ENCODE measurements at places on chromosomes 7 and 10.

- no peak for DNase-seq
Observed at GRCh38 chr7:157436763-157437480, 100.1 kb downstream of the DNAJB6 start.

DNA sequence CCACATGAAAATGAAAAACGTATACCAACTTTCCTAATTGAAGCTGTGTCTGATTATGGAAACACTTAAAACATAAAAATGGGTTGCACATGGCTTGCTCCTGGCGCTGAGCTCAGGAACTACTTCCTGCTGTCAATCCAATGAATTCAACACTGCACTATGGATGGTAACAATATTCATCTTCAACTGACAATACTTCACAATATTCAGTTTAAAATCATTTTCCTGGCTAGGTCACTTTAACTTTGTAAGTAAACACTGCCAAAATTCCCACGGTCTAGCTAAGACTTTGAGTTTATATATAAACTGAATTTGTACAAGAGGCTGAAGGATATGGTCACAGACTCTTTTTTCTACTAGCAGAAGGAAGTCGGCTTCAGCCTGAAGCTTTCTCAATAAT lies 556.9 kb downstream of the TNS3 start:
- DNase-seq: no peak

GRCh38 chr10:79188154-79188965 lies 119.6 kb downstream of the ZMIZ1 start:
- no peak for DNase-seq

DNA sequence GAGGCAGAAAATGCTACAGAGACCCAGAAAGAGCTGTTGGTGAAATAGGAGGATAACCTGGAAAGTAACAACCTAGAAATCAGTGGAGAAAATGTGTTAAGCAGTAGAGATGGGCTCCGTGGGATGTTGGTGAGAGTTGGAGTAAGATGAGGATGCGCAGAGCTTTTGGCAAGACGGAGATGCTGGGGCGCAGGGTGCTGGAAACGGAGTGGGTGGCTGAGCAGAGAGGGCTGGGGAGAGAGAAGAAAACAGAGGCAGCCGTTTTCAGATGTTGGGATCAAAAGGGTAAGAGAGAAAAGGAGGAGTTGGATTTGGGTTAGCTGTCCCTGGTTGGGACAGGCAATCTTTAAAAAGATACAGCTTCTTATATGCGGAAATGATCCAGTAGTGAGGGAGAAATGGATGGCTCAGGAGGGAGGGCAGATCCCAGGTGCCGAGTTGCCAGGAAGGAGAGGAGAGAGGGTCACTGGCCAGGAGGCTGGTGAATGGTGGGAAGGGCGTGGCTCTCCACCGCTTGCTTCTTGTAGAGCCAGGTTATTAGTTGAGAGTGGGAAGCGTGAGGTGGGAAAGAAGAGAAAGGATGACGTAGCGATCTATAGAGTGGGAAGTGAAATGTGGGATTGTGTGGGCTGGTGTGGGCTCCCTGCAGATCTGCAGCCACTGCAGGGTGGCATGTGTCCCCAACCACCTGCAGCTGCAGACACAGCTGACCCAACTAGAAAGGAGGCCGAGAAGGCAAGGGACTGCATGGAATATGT lies 182.2 kb upstream of the SVIL start:
- no peak for DNase-seq

GRCh38 chr7:3168869-3169268 lies 125.2 kb upstream of the CARD11 start:
- no peak for DNase-seq

GRCh38 chr7:34837316-34837715 lies 179.3 kb downstream of the NPSR1 start:
- DNase-seq: no peak

Data from right kidney (tissue), 9 donors.